ENCODE measurements at places on chromosomes 5 and 9.

- no peak for DNase-seq
Measured at GRCh38 chr9:71353720-71354119, 232.3 kb upstream of the TRPM3 start.

DNA sequence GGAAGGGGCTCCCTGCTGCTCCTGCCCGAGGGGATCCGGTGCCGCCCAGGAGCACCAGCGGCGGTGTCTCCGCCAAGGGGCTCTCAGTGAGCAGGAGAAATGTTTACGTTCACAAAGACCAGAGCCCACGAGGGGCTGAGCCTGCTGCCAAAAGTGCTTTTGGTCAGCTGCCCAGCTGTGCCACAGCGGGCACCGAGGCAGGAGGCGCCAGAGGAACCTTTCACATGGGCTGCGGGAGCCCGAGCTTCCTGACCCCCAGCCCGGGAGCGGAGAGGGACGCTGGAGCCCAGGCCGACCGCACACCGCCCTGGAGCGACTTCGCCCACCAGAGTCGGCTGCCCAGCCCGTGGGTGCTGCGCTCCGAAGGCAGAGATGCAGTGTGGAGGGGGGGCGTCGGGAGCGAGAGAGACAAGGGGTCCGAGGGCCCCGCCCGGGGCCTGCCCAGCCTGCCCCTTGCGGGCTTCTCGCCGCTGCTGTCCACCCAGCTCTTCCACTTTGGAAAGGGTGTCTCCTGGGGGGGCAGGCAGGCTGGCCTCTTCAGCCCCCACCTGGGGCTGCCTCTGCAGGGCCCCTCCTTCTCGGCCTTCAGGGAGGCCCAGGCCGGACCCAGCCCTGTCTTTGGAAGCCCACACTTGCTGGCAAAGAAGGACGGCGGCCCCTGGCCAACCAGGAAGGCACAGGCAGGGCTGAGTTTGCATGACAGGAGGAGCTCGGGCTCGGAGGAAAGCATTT lies 7.9 kb downstream of the PPP1R26 start:
- DNase-seq: no peak

GRCh38 chr9:133862585-133863256 lies 124.6 kb upstream of the SARDH start:
- no peak for DNase-seq

DNA sequence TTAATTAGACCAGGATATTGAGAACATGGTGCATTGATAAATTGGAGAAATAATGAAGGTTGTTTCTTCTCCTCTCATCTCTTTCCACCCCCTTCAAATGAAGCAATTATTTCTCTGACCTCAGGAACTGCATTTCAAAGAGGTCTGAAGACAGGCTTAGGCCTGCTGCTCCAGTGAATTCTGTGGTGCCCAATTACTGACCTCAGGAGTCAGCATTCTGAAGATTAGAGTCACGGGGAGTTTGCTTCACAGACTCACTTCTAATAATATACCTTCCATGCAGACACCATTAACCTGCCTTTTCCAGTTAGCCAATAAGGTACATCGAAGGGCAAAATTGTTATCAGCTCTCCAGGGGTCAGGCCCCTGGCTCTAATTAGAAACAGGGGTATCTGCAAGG lies 270.9 kb downstream of the GAS1 start:
- DNase-seq: no peak

- peak; percentile 39 for DNase-seq
Measured at GRCh38 chr5:2757563-2758351, 6.3 kb upstream of the IRX2 start.

DNA sequence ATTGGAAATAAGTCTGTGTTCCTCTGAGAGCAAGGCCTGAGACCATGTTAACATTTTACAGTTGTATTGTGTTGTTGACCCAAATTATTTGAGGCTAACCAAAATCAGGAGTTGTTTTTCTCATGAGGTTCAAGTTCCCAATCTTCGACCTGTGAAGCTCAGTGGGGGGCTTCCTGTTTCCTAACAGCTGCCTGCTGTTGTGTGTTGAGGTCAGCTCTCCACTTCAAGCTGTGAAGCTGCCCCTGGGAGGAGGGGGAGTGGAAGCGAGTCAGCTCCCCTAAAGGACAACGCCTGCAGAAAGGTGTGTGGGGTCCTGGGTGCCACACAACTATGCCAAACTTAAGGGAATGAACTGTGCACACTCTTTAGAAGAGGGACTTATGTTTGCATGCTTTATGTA lies 295.5 kb downstream of the IRX1 start:
- DNase-seq: no peak

DNA sequence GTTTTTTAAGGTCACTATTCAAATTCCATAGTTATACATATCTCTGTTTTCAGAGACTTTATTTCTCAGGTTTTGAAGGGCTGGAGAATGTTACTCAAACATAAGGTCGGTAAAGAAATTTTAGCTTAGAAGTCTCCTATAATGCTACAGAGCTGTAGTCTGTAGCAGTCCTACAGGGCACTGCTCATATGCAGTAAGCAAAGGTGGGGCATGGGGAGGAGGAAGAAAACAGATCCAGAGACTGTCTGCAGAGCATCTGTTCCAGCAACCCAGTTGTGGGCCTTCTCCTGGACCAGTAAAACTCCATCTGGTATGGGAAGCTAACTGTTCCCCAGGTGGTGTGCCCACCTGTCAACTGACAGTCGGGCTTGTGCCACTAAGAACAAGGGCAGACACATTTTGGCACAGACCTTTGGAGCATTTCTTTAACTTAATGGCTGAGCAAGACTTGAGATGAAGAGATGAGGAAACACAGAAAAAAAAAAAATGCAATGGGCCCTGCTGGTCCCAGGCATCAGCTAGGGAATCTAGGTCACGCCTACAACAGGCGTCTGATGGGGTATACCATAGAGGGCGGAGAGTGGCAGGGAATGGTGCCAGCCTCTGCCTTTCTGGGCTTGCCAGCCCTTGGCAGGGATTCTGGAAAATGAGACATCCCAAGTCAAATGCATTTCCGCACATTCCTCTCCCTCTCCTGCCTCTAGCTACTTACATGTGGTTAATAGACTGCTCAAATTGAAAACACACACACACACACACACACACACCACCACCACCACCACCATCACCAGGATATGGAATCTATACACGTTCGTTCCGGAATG lies 218.9 kb downstream of the ARL15 start:
- no peak for DNase-seq

DNA sequence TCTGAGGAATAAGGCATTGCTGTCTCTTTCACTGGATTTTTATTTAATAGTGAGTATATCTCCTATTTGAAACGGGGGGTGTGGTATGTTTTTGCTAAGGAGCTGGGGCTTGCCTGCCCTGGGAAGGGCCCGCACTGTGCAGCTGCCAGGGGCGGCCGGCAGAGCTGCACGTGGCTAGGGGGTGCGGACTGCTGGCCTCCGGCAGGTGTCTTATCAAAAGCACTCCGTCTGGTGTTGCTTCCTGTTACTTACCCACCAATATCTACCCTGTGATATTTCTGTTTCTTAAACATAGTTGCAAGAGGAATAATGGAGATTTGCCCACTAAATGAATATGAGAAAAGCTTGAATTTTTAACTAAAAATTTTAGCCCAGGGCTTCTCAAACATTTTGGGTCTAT lies 232.0 kb downstream of the IRX1 start:
- DNase-seq: no peak

GRCh38 chr9:97307091-97307490 lies 368 bp upstream of the CCDC180 start:
- DNase-seq: peak; percentile 71

- DNase-seq: no peak
Measured at GRCh38 chr5:122107016-122107415, 22.3 kb upstream of the ZNF474 start.

DNA sequence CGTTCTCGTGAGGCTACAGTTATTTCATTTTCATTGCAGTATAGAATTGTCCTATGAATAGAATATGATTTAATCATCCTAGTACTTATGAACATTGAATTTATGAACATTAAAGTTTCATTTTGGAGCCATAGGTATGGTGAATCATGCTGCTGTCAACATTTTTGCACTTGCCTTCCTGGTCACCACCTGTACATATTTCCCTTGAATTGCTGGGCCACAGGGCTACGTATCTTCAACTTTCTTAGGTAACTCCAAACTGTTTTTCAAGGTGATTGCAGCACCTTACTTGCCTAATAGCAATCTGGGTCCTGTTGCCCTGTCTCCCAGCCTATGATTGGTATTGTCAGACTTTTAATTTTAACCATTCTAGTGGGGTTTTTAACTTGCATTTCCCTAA lies 6.5 kb upstream of the RNF145 start:
- no peak for DNase-seq
